D341Med (cell line): ENCODE measurements at places on chromosomes 13 and 19.

- DNase-seq, result no peak
These were observed 5.9 kb downstream of the KLC3 start for GRCh38 chr19:45346449-45346848.

GRCh38 chr19:33278403-33279269 is 23.7 kb downstream of the CEBPA start:
- DNase-seq, result no peak

- no peak for DNase-seq
These were observed 7.1 kb downstream of the ARHGAP45 start for GRCh38 chr19:1073956-1074517.

DNA sequence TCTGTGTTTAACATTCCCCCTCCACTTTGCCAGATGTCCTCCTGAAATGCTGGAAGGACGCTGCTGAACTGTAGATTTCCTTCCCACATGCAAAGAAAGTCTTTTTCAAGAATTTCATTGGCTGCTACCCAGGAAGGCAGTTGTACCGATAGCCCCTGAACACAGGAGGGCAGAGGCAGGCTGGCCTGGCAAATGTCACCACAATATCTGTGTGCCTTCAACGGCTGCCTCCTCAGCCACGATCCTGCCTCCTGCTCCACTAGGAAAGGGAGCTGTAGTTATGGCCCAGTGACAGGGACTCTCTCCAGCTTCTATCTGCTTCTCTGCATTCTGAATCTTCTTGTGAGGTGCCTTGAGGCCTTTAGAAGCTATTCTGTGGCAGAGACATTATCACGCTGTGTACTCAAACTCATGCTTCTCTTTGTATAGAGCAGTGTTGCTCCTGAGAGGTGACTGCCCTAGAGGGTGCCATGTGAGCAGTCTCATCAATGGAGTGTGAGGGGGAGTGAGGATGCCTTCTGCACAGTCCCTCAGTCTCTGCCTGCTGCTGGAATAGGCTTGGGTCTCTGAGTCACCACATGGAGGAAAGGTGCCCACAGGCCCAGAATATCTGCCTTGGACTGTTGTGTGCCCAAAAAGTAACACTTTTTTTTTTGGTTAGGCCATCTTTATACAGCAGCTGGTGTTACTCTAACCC is 279.8 kb downstream of the DNAJC15 start:
- DNase-seq, result peak; percentile 39

GRCh38 chr19:2216361-2217225 is 19.5 kb downstream of the PLEKHJ1 start:
- no peak for DNase-seq

- DNase-seq, result no peak
These were observed 126.2 kb upstream of the SPACA7 start for GRCh38 chr13:112249644-112250610.

DNA sequence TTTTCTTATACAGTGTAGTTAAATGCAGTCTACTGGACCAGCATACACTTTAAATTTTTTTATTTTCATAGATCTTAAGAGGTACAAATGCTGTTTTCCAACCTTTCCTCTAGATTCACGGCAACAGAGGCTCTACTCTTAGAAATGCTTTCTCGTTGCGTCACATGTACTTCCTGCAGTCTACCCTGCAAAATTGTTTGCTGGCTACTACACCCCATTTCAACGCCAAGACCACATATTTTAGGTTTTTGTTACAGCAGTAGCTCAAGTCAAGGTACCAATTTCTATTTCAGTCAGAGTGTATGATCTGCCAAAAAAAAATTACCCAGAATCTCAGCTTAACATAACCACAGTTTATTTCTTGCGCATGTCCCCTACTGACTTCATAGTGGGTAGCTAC is 94.1 kb downstream of the TNFSF13B start:
- no peak for DNase-seq

DNA sequence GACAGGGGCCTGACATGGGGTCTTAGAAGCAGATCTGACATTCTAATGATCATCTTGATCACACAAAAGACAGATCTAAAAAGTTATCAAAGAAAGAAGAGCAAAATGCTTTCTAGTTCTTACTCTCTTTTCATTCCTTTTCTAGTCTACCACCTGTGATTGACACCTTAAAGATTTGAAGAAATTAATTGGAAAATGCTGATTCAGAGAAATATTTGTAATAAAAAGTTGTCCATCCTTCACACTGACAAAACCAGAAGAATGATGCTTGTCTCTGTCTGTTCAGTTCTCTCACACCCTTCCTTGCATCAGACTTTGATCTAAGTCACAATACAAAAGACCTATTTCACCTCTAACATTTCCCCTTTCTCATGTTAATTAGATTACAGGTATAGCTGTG is 182.4 kb downstream of the RAP2A start:
- DNase-seq, result no peak

DNA sequence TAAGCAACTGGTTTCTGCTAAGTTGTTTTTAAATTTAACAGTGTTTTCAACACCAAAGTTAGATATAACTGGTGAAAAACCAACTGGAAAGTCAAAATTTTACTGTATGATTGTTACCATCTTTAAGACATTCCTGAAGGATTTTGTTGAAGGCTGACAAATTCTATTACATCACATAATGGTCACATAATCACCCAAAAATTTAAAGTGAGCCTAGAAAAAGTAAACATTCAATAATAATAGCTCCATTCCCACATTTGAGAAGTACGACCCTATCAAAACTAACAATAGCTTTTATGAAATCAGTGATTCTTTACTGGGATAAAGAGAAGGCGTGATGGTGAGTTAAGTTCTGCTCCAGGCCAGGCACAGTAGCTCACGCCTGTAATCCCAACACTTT is 51.6 kb downstream of the USP12 start:
- no peak for DNase-seq

DNA sequence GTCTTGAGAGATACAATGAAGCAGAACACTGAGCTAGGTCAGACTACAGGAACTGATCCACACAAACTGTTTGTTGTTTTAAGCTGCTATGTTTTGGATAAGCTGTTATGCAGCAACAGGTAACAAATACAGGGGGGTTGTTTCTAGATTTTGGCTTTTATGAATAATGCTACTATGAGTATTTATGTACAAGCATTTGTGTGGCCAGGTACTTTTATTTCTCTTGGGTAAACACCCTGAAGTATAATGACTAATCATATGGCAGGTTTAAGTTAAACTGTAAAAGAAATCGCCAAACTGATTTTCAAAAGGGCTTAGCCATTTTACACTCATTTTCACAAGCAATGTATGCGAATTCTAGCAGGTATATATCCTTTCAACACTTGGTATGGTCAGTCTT is 166.0 kb downstream of the DNAJC3 start:
- no peak for DNase-seq

DNA sequence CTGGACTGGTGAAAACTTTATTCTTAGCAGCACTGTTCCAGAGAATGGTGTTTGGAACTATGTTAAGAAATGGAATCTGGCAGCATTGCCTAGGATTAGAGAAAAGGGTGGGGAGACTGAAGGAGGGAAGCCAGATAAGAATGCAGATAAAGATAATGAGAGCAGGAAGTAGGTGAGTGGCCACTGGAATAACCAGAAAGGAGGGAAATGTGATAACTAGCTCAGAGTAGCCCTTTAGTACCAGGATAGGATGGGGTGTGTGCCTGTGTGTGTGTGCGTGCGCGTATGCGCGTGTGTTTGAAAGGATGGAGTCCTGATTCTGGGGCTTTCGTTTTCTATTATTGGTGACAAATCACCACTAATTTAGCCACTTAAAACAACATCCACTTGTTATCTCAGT is 33.4 kb upstream of the FRY start:
- DNase-seq, result no peak
